Activated CD8-positive, alpha-beta memory T cell treated with anti-CD3 and anti-CD28 coated beads for 1 hour (primary cell): ENCODE measurements at places on chromosomes 7 and 10.

DNA sequence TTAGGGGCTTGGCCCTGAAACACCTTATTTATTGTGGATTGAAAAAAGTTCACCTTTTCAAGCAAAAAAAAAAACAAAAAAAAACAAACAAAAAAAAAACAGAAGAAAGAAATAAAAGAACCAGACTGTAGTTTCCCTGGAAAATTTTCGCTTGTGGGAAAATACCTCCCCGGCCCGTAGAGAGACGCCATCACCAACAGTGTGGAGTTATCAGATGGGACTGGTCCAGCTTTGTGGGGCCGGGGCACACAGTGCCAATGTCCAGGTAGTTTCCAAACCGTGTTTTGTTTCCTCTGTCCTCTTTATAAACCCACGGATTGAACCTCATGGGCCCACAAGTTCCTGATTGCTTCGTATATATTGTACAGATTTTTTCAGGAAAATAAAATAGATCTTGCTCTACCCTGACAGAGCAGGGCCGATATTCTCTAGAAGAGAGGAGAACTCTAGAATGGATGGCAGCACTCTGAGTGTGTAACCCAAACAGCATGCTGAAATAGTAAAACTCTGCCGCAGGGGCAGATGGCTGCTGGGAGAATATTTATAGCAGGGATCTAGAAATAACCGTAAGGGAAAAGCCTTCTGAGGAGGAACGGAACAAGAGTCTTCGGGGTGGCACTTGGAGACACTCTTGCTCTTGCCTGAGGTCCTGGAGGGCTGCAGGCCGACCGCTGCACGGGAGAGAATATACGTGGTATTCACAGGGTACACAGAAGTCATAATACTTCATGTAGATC lies 241.0 kb downstream of the FRMD4A start:
- no peak for DNase-seq

DNA sequence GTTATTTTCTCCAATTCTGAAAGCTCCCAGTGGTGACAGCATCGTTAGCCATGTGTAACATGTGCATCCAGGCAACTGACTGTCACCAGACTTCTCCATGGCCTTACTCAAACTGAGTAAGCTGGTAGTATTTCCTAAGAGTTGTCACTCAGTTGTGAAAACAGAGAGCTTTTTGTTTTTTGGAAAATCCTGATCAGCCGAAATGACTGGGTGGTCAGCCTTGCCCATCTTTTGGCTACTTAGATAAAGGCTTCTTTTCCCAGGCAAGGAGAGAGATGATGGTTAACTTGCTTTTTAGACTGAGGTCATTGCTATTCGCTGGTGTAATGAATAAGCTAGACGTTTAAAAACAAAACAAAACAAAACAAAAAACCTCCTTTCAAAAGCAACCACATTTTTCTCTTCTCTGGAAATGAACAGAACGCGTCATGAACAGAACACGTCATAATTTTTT lies 159.5 kb upstream of the KLF14 start:
- DNase-seq: no peak

DNA sequence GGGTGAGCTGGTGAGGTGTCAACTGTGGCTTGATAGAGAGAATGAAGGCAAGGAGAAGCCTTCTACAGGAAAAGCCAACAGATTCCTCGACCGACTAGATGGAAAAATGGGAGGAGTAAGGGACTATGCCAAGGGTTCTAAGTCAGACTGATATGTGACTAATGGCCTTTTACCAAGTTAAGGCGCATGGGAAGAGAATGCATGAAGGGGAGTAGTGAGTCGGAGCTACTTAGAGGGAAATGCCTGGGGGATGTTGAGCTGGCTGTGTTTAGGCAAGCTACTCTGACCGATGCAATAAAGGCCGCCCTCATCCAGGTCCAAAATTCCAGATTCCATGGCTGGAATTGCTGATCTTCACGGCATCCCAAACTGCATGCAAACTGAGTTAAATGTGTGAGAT lies 48.2 kb downstream of the APBB1IP start:
- DNase-seq: no peak

DNA sequence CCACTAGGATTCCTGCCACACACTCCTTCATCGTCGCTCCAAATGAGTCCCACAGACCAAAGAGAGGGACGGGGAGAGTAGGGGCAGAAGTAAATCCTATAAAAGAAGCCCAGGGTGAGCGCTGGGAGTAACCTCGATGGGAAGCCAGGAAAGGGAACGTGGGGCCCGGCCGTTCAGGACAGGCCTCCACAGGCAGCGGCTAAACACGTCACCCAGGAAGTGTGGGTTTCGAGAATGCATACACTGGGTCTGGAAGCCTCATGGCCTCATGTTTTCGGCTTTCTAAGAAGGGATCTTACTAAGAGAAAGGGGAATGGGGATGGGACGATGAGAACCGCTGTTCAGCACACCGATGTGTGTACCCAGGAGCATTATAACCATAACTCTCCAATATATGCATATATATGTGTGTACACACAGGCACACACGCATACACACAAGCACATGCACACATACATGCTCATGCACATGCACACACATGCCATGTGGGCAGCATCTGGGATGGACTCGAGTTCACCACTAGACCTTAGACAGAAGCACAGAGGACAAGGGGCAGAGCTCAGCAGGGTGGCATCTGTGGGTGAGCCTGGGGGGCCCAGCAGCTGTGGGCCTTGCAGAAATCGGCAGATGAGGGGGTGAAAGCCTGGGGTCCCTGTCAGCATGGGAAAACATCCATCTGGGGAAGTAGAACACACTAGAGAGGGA lies 14.8 kb upstream of the CNPY1 start:
- no peak for DNase-seq

DNA sequence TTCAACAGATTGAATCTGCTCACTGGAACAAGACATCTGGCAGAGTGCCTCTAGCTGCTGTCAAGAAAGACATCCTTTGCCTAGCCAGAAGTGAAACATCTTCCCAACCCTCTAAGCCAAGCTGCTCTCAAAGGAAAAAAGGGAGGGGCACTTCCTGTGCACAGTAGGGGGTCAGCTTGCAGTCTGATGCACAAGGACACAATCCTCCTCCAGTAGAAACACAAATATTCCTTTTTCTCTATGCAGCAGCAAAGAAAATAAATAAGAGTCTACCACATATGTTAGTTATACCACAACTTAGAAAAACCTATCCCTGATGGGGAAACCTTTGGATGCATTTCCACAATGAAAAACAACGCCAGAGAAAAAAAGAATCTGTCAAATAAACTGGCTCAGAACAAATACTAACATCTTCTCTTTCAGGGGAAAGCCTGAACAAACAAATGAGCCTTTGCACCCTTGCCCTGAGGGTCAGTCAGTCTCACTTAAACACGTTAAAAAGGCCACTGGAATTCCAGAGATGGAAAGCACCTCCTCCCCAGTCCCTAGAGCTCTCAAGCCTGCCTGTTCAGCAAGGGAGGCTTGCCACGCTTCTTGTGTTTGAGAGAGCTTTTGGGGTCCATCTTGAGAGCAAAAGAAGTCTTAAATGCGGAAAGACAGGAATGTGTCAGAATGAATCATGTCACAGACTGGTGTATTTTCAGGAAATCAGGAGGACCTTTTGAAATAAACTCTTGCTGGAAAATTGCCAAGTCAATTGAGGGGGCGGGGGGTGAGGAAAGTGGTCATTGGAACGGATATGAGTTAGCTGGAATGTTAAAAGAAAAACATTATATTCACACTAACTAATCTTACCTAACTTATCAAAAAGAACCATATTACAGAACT lies 7.5 kb downstream of the LAMB1 start:
- no peak for DNase-seq

- no peak for DNase-seq
Measured at GRCh38 chr10:92846854-92847201, 1.5 kb upstream of the EXOC6 start.

DNA sequence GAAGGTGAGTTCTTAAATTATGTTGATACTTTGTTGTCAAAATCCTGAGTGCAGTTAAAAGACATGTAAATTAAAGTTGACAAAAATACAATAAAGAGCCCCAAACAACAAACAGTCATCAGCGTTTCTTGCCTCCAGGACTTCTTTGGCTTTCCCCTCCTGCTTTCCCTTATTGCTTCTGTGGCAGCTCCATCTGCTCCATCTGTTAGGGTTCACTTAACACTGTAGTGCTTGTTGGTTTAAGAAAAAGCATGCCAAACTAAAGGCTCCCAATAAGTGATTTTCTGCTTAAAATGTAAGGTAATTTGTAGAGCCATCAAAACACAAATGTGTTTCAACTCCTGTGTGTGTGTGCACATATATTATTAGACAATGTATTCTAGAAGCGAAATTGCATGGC lies 254.3 kb upstream of the GNAI1 start:
- DNase-seq: no peak

GRCh38 chr7:88758381-88759229 lies 895 bp upstream of the ZNF804B start:
- no peak for DNase-seq

DNA sequence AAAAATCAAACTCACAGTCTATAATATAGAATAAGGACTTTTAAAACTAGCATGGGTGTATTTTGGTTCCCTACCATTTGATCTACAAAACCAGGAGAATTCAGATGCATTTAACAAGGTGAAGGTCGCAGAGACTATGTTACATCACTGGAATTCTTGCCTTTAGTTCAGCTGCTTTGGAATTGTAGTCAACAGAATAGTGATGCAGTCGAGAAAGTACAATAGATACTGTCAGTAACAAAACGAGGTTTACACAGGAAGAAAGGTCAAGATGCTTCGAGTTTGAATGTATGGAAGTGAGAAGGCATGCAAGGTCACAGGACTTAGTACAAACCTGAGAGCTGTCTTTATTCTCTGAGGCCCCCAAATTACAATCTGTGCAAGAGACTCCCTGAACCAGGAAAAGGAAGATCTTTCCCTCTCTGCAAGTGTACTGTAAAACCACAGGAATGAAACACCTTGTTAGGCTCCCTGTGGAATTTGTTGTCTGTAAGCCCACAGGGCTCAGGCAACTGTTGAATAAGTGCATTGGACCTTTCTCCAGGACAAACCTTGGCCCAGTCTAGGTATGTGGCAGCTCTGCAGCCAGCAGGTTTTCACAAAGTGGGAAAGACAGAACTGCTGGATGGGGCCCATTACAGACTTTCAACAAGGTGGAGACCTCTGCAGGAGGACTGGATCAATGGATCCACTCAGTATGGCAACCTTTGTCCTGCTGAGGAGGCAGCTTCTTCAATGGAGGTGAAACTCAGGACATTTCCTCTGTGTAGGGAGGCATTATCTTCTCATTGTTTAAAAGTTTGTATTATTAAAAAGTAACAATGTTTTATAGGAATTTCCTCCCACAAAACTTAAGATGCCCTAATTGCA lies 101.1 kb upstream of the GSDME start:
- no peak for DNase-seq

GRCh38 chr10:90913774-90914420 lies 7.0 kb downstream of the ANKRD1 start:
- no peak for DNase-seq

DNA sequence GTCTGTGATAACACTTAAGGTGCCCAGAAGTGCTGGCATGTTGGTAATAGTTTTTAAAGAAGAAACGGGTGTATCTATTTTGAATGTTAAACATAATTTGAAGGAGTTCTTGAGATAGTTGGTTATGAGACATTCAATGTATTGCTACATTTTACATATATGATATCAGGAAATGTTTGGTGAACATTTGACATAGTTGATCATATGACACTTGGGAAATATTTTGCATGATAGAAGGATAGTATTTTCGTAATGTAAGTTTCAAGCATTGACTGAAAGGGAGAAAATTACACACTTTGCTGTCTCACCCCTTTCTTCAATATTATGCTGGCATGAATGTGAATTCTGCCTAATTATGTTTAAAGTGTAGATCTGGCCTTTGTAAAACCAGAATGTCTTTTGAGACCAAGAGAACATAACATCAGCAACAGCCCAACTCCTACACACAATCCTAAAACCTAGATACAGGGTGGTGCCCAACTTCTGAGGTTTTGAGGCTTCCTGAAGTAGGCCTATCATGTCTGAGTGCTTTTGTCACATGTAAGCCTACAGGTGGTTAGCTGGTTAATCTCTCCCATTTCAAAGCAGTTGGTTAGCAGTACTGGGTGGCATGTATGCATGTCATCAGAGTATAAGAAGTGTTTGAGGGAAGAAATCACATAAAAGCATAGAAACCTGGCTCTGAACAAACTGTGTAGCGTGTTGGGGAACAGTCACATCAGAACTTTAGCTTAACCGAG lies 2.1 kb downstream of the ADD3 start:
- DNase-seq: no peak

- no peak for DNase-seq
Measured at GRCh38 chr7:46832136-46832535, 749.8 kb downstream of the TNS3 start.

- DNase-seq: no peak
Measured at GRCh38 chr7:46208635-46209525, 287.8 kb upstream of the IGFBP3 start.

- DNase-seq: no peak
Measured at GRCh38 chr10:114653926-114654325, 4.1 kb downstream of the ABLIM1 start.

GRCh38 chr7:146937836-146938235 lies 821.2 kb downstream of the CNTNAP2 start:
- DNase-seq: no peak

DNA sequence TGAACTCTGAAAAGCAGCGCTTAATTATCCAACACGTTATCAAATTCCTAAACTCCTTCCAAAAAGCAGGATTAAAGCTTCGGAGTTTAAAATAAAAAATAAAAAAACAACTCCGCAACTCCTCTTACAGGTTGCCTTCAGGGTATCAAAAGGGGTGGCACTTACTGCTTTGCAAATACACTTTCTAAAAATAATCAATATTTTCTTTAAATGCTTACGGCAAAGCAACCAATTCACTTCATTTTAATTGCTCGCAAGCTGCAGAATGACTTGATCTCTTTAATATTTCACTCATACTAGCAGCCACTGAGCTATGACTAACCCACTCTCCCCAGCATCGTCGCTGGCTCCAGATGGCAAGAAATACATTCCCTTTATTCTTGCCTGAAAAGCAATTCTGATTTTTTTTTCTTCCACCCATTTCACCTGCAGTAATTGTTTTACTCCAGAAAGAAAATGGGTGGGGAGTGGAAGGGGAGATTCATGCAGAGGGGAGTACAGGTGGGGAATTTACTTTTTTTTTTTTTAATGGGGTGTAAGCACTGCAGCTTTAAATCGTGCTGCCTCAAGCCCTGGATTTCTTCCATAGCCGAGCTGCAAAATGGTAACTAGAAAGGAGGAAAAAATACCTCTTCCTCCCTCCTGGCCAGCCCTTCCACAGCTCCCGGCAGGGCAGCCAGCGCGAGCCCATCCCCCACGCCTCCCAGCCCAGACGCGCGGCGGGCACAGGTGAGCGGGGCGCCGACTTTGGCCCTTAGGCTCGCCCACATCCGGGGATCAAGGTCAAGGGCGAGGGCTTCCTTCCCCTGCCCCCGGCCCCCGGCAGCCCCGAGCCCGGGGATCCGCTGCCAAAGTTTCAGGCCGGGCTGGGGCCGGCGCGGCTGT lies 54.2 kb upstream of the FHIP2A start:
- DNase-seq: no peak

- no peak for DNase-seq
Measured at GRCh38 chr10:71966046-71967004, 2.1 kb downstream of the CHST3 start.

GRCh38 chr7:26726051-26726450 lies 138.3 kb downstream of the SKAP2 start:
- DNase-seq: no peak
